ENCODE measurements at places on chromosomes 7 and 10. TPM values are rescaled to one million over a fixed set of nuclear protein-coding genes. Genes with fewer than 3 reads are reported as not detected.

The LHFPL3 gene
- not detected for total RNA-seq

The TRIM50 gene
- 0.51 TPM for total RNA-seq

The GTF2IRD2 gene
- 13.5 TPM for total RNA-seq

The PIK3AP1 gene
- 6.9 TPM for total RNA-seq
